AG20443 (cell line): ENCODE measurements at places on chromosomes 6 and 20.

DNA sequence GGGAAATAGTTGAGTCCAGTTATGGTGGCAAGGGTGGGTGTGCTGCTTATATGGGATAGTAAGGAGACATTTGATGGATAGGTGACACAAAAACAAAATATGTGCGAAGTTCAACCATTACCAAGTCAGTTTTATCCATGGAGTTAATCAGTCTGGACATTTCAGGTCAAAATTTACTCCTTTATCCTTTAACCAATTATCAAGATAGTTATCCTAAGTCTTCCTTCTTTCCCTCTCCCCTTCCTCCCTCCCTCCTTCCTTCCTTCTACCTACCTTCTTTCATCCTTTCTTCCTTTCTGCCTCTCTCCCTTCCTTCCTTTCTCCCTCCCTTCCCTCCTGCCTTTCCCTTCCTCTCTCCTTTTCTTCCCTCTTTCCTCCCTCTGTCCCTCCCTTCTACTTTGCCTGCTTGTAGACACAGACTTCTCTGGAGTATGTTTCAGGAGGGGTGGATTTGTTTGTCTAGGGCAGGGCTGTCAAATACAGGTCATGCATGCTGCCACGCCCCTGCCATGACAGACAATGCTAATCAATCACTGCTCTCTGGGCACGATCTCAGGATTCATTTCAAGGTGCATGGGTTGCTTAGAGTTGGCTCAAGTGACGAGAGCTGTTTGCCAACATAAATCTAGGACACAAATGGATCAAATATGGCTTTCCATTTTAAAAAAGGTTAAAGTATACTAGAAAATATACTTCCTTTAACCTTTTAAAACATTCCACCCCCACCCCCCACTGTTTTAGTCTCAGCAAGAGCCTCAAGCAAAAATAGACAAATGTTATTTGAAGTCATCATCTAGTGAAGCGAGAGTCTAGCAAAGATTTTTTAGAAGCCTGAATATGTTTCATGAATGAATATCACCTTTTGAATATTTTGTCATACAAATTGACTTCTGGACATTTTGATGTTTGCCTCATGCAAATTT, 281.6 kb upstream of the CITED2 start:
- no peak for DNase-seq

GRCh38 chr6:169172946-169173345, 80.7 kb downstream of the THBS2 start:
- DNase-seq = no peak

DNA sequence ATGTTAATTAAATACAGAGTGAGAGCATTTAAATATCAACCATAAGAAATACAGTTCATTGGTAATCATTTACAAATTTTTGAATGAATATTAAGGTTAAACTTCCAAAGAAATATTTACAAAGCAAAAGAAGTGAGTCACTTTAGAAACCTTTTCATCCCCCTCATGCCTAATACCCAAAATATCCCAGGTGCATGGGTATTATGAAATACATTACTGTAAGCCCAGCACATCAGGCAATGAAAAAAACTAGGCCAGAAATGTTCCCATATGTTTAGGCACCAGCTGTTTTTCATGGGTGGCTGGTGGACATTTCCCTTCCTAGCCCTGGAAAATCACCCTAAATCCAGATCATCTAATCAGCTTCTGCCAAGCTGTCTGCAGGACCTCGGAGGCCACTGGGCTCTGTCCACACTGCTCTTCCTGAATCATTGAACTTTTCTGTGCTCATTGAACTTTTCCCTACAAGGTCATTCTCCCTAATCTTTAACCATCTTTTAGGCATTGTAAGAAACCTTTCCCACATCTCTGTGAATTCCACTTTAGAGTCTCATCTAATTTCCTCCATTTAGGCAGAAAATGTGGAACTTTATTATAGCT, 145.3 kb upstream of the STXBP5 start:
- no peak for DNase-seq

- no peak for DNase-seq
These were observed 292.1 kb downstream of the ESR1 start for GRCh38 chr6:152099446-152100182.

DNA sequence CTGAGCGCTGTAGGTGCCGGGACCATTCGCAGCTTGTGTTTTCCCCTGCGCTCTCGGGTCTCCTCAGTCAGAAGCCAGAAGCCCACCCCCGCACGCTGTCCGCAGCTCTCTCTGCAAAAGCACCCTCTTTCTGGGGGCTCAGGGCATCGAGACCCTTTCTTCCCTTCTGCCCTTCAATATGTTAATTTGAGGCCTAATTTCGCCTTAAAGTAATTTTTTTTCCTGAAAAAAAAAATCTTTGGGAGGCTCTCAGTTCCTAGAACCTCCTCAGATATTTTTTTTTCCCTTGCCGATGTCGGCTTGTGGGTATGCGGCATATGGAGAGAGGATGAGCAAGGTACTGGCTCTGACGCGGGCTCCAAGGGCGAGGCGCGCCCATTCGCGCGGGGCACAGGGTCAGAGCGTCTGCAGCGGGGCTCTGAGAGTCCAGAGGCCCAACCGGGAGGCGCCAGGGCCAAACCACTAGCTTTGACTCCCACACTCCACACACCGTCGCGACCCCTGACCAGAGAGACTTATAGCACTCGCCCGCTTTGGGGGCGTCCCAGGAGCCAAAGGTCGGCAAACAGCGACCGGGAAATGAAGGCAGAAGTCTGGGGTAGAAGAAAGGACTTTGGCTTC, 893 bp downstream of the PRDM13 start:
- DNase-seq = no peak
